ENCODE measurements at places on chromosomes 5 and 9.

- no peak for DNase-seq
Measured at GRCh38 chr5:84430863-84431663, 46.4 kb upstream of the EDIL3 start.

GRCh38 chr5:145920542-145921210 is 15.7 kb upstream of the SH3RF2 start:
- no peak for DNase-seq

DNA sequence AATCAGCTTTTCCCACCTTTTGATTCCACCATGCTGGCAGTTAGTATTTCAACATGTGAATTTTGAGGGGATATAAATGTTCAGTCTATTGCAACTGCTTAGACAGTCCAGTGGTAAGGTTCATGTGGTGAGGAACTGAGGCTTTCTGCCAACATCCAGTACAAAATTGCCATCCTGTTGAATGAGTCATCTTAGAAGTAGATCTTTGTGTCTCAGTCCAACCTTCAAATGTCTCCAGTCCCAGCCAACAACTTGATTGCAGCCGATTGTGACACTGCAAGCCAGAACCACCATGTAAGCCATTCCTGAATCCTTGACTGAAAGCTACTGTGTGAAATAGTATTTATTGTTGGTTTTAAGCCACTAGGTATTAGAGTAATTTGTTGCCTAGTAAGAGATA is 331.5 kb upstream of the GRIN3A start:
- DNase-seq: no peak

DNA sequence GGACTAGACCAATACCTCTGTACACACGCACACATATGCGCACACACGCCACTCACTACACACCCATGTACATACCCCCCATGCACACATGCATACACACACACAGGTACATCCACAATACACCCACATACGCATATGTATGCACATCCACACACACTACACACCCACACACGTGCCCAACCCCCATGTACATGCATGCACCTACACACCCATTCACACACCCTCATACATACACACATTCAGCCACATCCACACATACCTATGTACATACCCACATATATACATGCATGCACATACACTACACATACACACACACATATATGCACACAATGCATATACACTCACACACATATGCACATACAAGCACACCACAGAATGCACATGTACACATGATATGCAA is 107.1 kb downstream of the GADD45G start:
- DNase-seq: no peak

- DNase-seq: no peak
Measured at GRCh38 chr5:110663525-110663924, 62.9 kb downstream of the TMEM232 start.

DNA sequence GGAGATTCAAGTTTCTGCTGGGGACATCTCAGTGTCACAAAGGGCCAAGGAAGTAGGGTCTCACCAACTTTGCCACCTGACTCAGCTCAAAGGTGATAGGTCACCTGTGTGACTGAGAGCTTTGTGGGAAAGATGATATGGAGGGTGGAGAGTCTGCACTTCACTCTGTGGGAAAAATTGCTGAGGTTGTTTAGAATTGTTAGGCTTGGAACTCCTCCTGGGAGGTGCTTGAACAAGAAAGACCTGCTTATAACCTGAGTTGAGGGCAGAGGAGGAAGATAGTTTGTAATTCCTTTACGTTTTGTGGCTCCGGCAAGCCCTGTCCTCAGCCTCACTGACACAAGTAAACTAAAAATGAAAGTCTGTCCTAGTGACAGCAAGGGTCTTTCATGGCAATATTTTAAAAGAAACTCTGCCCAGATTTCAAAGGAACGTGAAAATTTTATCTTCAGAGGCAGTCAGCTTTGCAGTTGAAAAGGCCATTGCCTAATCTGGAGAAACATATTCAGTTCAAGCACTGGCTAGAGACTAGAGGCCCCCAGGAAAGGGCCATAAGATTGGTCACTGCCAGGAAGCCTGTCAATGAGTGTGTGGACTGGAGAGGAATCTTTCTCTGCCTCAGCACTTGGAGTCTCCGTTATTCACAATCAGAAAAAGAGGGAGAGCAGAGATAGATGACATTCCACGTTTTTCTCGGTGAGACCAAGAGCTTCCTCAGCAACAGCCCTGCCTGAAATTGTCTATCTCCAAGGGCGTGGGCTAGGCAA is 23.2 kb downstream of the PCDHAC2 start:
- no peak for DNase-seq

DNA sequence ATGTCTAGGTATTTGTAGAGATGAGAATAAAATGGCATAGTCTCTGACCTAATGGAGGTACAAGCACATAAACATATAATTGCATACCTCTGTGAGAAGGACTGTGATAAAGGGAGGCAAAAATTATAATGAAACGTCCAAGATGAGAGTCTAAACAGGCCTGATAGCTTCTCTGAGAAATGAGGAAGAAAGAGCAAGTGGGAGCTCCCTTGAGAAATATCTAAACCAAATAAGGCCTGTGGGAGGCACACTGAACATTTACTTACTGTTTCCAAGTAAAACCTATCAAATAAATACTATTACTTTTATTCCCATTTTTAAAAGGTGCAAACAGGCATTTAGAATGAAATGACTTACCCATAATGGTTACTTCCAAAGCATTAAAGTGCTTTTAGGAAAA is 125.6 kb upstream of the PAPPA start:
- no peak for DNase-seq

All from SK-N-DZ (cell line).